ENCODE measurements at places on chromosomes 4 and X. TPM values are rescaled to one million over a fixed set of nuclear protein-coding genes. Genes with fewer than 3 reads are reported as not detected.
A peak's percentile ranks its signal among the peaks of the same experiment; 100 is the strongest.

DNA sequence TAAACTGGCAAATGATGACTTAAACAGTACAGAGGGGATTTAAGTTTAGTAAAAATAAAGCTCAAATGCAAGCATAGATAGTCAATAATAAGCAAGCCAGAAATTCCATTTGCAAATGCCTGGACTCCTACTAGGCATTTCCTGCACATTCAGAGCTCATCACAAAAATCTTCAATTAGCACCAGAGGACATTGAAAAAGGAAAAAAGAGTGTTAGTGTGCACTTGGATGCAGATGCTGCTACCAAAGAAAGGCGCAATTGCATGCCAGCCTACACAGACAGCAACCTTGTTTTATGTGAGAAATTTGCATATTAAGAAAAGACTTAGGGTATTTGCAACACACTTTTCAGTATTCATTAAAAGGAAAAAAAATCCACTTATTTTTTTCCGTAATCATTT lies 282.1 kb downstream of the GRIA2 start:
- no peak for DNase-seq

- no peak for DNase-seq
Measured at GRCh38 chrX:45619290-45619689, 418.6 kb upstream of the DIPK2B start.

- DNase-seq = peak; percentile 17
Measured at GRCh38 chrX:151396042-151396824, 773 bp upstream of the VMA21 start.

DNA sequence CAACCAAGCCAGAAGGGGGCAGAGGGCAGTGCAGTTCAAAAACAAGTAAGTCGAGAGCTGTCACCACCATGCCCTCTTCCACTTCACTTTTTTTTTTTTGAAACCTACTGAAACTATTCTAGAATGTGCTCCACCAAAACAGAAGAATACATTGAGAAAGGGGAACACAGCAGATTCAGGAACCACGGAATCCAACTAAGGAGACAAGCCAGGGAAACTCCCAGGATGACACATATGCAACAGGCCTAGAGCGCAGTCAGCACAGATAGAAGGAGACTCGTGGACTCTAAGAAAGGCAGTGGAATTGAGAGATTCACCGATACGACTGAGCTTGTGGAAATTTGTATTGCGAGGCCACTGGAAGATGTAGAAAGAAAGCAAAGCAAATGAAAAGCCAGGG lies 66.1 kb downstream of the PHKA2 start:
- no peak for DNase-seq

Gene PPEF2
- total RNA-seq = not detected

Gene TEX11
- total RNA-seq = not detected

Gene FRMPD4
- total RNA-seq = not detected

Measured in lower leg skin (tissue), 4 donors.